ENCODE measurements at places on chromosomes 11 and 22.

GRCh38 chr22:46561435-46561905 is 24.1 kb upstream of the CELSR1 start:
- DNase-seq = no peak

- DNase-seq = no peak
Observed at GRCh38 chr22:28143961-28144745, 225.1 kb upstream of the PITPNB start.

- no peak for DNase-seq
Observed at GRCh38 chr11:48044577-48044976, 64.2 kb downstream of the PTPRJ start.

DNA sequence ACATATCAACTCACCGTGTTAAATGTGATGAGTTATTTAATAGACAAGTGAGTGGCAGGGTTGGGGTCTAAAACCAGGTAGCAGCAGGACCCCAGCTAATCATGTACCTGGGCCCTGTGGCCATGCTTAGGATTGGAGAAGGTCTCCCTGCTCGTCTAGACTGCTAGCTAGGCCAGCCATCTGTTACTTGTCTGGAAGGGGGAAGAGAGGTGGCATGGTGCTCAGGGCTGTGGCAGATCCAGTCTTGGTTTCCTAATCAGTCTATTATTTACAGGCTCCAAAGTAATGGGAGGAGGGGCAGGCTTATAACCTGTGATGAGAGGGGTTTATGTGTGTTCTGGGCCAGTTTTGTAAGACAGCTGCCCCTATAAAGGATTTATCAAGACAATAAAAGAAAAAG is 105.9 kb downstream of the NTM start:
- no peak for DNase-seq

DNA sequence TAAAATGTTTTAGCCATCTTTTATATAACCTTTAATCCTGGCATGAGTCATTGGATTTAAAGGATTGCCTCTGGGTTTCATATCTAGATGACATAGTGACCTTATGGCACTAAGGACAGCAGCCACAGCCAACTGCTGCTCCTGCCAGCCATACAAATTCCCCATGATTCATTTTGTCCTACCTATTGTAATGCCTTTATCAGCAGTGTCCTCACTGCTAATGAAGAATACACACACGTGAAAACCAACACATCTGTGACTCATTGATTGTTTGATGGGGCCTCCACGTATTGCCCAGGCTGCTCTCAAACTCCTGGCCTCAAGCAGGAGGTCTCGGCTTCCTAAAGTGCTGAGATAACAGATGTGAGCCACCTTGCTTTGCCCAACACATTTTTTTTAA is 1.8 kb downstream of the LDHAL6A start:
- peak; percentile 13 for DNase-seq

Data from urothelium cell line (cell line).